ENCODE measurements at places on chromosomes 3 and 15.
A peak's percentile ranks its signal among the peaks of the same experiment; 100 is the strongest.

DNA sequence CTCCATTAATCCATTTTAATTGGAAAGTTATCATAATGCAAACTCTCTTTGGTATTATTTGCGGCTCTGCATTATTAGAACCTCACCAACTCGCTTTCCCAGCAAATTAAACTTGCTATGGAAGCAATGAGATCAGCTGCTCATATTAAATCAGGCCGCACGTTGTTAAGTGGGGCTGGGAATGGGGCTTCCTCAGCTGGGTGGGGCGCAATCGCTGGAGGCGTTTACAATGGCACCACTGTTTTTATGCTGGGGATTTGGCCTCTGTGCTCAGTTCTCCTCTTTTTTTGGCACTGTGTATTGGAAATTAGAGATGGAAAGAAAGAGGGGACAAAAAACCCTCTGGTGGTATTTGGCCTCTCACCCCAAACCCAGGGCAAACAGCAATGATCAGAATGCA, 72.2 kb downstream of the RPLP1 start:
- no peak for DNase-seq

DNA sequence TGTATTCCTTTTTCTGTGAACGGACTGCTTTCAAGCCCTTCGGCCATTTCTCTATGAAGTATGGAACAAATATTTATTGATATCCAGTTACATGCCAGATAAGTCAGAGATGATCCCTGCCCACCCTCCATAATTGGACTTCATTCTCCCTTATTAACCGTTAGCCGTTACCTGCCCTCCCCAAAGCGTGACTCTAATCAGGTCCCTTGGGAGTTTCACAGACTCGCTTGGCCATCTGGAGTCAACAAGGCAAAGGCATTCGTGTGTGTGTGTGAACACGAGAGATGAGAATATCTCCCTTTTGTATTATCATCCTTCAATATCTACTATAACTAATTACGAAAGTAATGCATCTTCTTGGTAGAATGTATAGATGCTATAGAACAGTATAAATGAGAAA, 314.5 kb downstream of the TLE3 start:
- peak; percentile 38 for DNase-seq

GRCh38 chr3:158839966-158840365, 38.1 kb downstream of the MFSD1 start:
- no peak for DNase-seq

- DNase-seq, result peak; percentile 6
Observed at GRCh38 chr3:12135029-12135657, 23.6 kb downstream of the TIMP4 start.

GRCh38 chr15:65851981-65852380, 17.3 kb upstream of the RAB11A start:
- DNase-seq, result no peak

- DNase-seq, result no peak
Observed at GRCh38 chr3:65060904-65061303, 373.1 kb upstream of the ADAMTS9 start.

DNA sequence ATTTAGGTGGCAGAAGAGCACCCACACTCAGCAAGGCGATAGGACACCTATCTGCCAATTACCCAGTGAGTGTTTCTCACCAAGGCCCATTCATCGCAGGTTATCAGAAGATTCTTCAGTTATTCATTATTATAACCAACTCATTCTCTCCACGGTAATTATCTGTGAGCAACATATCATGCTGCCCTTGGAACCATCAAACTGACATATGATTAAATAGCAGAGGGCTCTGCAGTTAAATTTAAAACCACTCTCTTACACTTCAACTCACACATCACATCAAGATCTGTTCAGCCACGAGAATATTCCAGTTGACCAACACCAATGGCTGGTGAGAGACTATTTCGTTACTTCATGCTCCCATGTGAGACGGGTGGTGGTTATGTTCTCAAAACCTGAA, 489.3 kb downstream of the ERC2 start:
- no peak for DNase-seq

- no peak for DNase-seq
Observed at GRCh38 chr3:195102609-195103467, 168.1 kb downstream of the XXYLT1 start.

DNA sequence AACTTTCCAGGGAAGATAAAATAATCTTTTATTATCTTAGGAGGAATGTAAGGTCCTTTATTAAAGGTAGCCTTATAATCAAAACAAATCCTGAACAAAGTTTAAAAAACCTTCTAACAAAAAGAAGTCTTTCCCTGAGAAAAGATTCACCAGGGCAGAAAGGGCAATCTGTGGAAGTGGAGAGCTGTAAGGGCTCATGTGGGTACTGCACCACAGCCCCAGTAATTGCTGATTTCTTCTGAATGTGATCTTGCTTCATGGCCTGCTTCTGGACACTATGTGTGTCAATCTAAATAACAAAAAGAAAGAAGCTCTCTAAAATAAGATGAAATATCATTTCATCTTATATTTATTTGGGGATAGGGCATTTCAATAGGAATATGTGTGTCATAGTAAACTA, 1501.6 kb downstream of the OTOL1 start:
- no peak for DNase-seq
